ENCODE measurements at places on chromosomes 2 and 18. TPM values are rescaled to one million over a fixed set of nuclear protein-coding genes. Genes with fewer than 3 reads are reported as not detected.
A peak's percentile ranks its signal among the peaks of the same experiment; 100 is the strongest.

- no peak for DNase-seq
Observed at GRCh38 chr2:36594849-36595248, 3.1 kb downstream of the FEZ2 start.

DNA sequence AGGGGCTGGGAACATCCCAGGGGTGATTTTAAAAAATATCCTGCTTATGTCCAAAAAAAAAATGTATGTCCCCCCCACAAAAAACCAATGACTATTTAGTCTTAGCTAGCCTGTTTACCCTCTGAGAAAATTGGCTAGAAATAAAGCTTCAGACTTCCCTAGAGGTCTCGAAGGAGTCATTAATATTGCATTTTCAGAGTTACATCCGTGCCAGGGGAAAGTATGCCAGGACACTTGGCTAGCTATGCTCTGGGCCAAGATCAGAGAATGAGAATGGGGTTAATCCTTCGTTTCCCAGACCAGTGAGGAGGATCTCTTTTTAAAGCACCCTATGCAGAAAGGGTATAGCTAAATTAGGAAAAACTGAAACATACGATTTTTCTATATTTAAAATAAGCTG lies 183.6 kb downstream of the MC4R start:
- no peak for DNase-seq

DNA sequence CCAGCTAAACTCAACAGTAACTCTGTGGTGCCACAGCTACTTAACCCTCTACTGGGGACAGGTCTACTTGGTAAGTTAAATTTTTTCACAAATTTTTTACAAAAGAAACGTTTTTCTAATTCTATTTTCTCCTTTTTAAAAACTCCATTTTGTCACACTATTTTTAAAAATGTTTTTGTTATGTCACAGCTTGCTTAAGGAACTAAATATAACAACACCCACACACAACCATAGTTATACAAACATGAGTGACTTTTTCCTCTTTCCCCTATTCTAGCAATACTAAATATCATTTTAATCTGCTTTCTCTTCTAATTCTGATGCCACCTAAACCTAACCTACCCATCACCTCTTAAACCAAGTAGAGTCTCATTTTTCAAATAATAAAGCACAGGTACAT lies 160.5 kb upstream of the EPC2 start:
- no peak for DNase-seq

DNA sequence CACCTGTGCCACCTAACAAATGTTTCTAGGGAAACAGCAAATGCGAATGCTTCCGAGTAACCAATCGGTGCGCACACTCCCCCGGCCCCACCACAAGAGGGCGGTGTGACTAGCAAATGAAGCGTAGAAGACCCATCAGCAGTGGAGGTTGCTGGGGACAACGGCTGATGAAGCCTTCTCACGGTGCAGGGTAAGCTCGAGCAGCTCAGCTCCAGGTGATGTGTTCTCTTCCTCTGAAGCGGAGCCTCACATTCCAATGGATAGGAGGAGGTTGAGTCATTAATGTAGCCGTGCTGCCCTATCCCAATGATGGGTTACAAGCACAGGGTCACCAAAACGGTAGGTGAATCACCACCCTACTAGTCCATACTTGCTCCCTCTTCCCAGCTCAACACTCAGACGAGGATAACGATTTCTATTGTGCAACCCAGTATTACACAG lies 127.6 kb upstream of the TWIST2 start:
- DNase-seq: peak; percentile 58

The KCNG2 gene
- total RNA-seq: not detected

GRCh38 chr2:240507060-240507777 lies 50.6 kb downstream of the ANKMY1 start:
- no peak for DNase-seq

- DNase-seq: no peak
Observed at GRCh38 chr2:58407487-58407886, 166.4 kb upstream of the FANCL start.

DNA sequence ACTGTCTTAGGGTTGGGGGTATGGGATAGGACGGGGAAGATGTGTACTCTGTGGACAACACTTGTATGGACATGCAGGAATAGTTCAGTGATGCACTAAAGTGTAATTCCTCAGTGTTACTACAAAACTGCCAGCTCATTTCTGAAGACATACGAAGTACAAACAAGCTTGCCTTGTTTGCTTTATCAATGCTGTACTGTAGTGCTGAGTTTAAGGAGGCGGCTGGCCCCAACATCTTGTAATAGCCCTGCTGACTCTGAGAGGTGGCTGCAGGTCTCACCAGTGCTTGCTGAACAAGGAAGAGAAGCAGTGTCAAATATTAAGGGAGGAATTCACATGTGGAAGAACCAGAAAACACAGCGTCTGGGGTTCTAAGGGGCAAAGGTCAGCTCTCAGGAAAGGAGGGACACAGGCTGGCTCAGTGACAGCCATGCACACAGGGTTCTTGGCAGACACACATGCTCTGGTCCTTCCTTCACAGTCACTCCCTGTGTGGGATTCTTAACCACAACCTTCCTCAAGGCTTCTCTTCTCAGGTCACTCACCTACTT lies 39.8 kb upstream of the EVA1A start:
- no peak for DNase-seq

DNA sequence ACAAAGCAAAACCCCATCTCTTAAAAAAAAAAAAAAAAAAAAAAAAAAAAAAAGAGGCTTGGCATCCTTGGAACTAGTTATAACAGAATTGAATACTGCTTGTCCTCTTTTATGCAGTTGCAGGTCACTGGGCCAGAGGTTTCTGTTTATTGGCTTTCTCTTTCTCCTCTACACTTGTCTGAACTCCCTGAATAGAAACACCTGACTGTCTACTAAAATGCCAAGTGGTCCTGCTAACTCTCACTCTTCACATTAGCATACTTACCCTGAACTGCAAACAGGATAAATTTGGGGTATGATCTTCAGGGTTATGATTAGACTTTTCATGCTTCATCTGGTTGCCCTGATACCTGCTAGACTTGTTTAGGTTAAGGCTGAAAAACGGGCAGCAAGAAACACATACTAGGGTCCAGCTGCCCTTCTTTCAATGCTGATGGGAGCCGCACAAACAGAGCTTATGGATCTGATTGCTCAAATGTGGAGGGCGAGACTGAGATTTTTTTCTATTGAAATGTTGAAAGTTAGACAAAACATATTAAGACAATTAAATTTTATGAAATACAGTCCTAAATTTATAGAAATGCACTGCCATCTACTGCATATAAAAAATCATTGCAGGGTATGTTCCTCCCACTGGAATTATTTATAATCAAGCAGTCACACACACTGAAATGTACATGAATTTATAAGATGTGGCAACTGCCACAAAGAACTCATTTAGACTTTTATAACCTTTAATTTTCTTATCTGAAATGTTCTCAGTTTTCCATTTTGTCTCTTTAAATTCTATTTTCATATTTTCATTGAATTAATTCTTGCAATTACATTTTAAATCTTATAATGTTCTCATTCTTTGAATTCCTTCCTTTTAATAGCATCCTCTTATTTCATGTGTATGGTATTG lies 40.8 kb downstream of the GTF3C3 start:
- no peak for DNase-seq

The C18orf54 gene
- total RNA-seq: 8.1 TPM

DNA sequence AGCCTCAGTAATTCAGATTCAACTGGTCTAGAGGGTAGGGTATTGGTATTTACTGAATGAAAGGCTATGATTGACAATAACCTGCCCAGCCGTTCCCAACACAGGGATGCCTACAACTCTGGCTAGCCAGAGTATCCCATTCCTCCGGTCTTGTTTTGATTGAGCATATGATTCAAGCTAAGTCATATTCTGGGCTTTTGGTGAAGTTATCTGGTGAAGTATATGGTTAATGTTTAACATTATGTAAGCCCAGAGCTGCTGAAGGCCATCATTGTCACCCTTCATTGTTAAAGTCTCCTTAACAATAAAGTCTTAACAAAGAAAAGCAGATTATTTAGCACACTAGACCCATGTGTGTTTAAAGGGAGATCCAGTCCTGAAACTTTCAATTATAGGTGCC lies 152.6 kb downstream of the EXOC6B start:
- peak; percentile 80 for DNase-seq

The FAM124B gene
- not detected for total RNA-seq

DNA sequence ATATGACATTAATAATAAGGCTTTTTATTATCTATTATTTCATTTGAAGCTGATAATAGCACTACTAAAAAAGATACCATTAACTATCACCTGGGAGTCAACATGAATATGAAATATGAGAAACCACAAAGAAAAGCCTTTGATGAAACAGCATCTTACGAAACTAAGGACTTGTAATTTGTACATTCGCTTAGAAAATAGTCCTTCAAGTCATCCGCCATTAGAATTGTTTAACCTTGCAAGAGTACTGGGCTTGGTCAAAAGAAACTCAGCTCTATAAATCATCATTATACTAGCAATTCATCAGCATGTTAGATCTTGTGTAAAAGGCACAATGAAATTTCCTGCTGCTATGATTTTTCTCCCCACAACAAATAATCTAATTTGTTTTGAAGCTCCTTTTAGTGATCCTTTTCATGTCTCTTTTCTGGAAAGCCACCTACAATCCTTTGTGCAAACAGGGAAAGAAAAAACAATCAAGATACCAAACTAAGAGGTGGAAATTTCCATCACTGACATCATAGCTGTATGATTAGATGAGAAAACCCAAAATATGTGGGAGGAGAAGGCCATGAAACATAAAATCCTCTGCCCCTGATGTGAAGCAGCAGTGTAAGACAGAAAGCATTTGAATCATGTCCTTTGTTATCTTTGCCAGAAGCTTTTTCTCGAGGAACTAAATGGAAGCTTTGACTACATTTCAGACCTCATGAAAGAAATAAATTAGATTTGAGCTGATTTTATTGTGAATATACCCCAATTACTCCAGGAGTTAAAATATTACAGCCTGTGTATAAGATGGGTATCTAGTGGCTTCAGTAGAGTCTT lies 31.2 kb downstream of the SCN9A start:
- peak; percentile 70 for DNase-seq

GRCh38 chr2:132656266-132656975 lies 13.6 kb downstream of the LYPD1 start:
- DNase-seq: no peak

The SCN9A gene
- 11.8 TPM for total RNA-seq

DNA sequence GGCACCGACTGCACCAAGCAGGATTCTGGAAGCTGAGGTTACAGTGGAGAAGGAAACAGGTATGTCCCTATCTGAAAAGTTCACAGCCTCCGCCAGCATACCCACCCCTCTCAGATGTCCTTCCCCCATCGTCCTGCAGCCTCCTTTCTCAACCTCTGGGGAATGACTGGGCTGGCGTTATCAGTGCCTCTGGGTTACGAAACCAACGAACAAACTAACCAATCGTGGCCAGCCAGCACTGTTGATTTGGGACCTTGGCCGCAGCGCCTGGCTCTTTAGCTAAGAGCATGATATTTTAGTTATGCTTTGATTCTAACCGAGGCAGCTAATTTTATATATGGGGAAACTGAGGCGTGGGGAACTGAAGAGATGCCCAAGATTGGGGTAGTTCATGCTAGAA lies 233.0 kb downstream of the TFCP2L1 start:
- peak; percentile 13 for DNase-seq

GRCh38 chr2:9299161-9300100 lies 92.8 kb downstream of the ASAP2 start:
- DNase-seq: no peak

GRCh38 chr18:63091671-63092364 lies 227.8 kb downstream of the BCL2 start:
- no peak for DNase-seq

DNA sequence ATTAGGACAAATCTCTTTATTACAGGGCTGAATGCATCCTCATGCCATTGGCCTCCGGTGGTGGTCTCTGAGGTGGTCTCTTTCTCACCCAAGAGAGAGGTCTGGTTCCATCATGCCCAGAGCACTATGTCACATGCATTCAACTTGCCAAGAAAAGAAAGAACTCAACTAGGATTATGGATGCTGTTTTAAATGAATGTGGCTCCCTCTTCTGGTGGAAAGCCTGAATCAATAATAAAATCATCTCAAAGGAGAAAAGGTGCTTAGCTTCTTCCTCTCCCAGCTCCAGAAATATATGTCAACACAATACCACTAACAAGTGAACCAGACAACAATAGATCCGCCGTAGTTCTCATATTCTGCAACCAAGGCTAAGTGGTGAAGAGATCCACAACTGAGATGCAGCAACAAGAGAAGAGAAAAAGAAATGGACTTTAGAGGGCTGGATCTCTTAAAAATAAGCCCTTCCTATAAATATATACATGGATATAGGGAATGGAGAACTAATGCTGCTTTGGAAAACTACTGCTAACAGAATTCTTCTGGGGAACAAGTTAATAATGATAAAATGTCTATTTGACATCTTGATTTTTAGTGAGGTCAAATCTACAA lies 396.8 kb downstream of the NCKAP5 start:
- DNase-seq: peak; percentile 58

The IL1R1 gene
- 48.3 TPM for total RNA-seq

The SLC11A1 gene
- 0.21 TPM for total RNA-seq

DNA sequence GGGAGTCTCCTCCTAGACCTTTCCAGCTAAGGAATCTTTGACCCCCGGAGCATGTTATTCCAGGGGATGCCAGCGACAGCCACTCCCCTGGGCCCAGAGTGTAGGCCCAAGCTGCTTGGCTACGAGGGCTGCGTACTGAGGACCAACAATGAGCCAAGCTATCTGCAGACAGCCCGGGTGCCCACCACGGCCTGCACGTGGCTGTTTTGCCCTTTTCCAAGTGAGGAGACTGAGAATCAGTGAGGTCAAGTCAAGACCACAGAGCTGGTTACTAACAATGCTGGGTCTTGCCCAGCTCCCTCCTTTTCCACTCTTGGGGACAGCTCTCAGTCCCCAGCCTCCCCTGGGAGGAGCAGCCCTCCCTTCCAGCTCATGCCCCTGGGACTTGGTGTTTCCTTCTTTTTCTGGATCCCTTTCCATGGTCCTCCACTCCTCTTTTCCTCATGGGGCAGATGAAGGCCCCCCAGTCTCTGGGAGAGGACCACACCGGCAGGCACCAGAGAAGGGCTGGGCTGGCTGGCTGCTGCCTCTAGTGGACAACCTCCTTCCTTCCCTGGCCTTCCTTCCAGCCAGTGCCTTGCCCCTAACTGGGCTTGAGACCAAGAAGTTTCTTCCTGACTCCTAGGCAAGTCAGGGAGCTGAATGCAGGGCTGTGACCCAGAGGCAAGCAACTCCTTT lies 550 bp upstream of the MALL start:
- DNase-seq: no peak

- DNase-seq: no peak
Observed at GRCh38 chr2:140041811-140042210, 1261.6 kb upstream of the NXPH2 start.

DNA sequence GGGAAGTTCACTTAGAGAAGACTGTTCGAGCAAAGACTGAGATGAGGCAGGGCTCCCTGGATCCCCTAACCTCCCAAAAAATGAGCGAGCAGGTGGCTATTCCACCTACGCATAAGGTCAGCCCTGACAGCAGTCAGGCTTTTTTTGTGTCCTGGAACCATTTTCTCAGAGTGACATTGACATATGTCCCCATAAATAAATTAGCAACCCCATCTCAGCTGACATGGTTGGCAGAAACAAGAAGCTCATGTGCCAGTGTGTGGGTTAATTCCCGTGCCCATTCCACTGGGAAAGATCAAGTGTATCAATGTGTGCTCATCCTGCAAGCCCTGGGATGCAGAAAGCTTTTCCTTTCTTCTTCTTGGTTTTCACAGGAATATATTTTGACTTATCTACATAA lies 740.4 kb upstream of the CELF4 start:
- DNase-seq: no peak

The RAD51AP2 gene
- total RNA-seq: 0.11 TPM

GRCh38 chr2:166240387-166241313 lies 112.8 kb upstream of the SCN1A start:
- DNase-seq: no peak

- no peak for DNase-seq
Observed at GRCh38 chr2:236305531-236305930, 41.3 kb upstream of the ASB18 start.

GRCh38 chr2:3212984-3213383 lies 164.6 kb downstream of the EIPR1 start:
- DNase-seq: no peak

All from HepG2 (cell line).